Nucleus accumbens (tissue), 56 donors: ENCODE measurements at places on chromosomes 1 and 21.

GRCh38 chr1:159587461-159587951 is at the start of gene APCS:
TSS of gene APCS (plus strand) at chr1:159587826. CDS start at chr1:159587922, 96 bp downstream.
- no peak for DNase-seq

- DNase-seq, result no peak
Measured at GRCh38 chr1:55531644-55532043, 316.5 kb upstream of the USP24 start.

GRCh38 chr1:212035835-212036605 is 472 bp downstream of the DTL start:
- DNase-seq, result no peak

DNA sequence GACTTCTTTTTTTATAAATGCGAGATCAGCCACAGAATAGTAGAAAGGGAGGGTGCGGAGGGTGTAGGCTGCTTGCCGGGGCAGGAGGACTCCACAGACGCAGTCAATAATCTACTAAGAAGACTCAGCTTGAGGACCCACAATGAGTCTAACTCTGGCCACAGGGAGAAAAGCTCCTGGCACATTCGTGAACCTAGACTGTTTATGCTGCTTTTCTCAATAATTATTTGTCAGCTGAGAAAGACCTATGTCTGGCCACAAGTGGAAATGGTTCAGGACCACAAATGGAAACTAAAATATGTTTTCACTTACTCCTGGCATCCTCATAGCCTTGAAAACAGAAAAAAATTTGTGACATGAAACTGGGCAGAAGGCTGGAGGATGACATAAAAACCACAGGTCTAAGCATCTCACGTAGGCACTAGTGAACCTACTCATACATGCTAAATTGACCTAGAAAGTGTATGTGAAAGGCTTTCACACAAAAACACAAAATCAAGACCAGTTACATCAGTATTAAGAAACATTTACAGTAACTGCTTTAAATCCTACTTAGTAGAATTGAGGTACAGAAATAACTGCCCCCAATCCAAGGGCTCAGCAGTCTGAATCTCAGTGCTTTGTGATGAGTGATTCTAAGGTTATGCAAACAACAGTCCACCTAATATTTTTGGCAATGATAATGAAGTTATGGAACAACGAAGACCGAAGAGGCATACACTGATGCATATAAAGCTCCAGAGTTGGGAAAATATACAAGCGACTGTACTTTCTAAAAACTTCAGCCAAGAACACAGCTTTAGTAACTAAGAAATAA is 159.5 kb downstream of the SLC45A1 start:
- no peak for DNase-seq

DNA sequence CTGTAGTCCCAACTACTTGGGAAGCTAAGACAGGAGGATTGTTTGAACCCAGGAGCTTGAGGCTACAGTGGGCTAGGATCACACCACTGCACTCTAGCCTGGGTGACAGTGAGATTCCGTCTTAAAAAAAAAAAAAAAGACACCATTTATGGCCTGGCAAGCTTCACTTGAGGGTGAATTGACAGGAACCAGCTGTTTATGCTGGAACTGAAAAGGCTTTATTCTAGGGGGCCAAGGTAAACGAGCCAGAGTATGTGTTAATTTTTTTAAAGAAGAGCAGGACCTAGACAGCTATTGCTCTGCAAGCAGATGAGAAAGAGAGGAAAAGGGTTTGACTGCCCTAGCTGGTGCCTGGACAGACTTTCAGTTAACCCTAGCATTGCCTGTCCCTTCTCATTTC is 37.0 kb downstream of the S100A6 start:
- DNase-seq, result no peak

- DNase-seq, result no peak
Measured at GRCh38 chr21:14259747-14260146, 43.8 kb downstream of the RBM11 start.
